ENCODE measurements at places on chromosomes 1 and 21.

GRCh38 chr1:230002164-230002803 is 64.8 kb upstream of the GALNT2 start:
- DNase-seq = no peak

GRCh38 chr1:114554577-114554976 is 26.8 kb downstream of the BCAS2 start:
- DNase-seq = no peak

- peak; percentile 71 for DNase-seq
Measured at GRCh38 chr1:32180186-32181060, 948 bp downstream of the TXLNA start.

DNA sequence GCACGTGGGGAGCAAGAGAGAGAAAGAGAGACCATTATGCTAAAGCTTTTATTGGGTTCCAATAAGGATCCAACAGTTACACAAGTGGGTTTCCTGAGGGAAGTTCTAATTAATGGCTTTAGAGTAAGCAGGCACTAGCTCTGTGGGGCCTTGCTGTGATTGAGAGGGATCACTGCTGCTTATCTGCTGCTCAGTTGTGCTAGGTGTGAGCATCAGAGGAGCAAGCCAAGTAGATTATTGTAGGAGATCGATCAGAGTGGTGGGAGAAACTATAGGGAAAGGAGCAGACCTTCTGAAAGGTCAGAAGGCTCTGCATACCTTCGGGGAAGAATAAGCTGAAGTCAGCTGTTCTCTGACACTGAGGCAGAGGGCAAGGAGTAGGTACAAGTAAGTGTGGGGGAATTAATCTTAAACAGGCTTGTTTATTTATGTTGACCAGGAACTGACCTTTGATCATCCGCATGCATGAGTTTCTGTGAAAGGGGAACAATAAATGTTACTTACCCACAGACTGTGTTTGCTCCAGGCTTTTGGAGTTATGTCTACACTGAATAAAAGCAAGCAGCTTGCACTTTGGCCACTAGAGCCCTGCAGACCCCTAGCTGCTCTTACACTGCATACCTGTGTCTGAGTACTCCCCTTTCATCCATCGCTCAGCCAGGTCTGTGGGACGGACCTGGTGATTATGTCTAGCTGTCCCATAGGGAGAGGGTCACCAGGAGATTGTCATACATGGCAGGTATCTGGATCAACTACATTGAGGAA is 89.7 kb downstream of the TNNI3K start:
- DNase-seq = no peak

- no peak for DNase-seq
Measured at GRCh38 chr1:206447792-206448191, 22.5 kb upstream of the IKBKE start.

DNA sequence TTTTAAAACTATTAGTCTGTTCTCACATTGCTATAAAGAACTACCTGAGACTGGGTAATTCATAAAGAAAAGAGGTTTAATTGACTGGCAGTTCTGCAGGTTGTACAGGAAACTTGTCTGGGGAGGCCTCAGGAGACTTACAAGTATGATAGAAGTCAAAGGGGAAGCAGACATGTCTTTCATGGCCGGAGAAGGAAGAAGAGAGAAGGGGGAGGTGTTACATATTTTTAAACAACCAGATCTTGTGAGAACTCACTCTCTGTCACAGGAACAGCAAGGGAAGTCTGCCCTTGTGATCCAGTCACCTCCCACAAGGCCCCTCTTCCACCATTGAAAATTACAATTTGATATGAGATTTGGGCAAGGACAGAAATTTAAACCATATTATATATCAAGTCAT is 55.9 kb downstream of the CLIC4 start:
- DNase-seq = no peak

GRCh38 chr1:46554597-46555381 is 3.3 kb upstream of the KNCN start:
- no peak for DNase-seq

- no peak for DNase-seq
Measured at GRCh38 chr1:185808631-185809030, 74.4 kb downstream of the HMCN1 start.

- no peak for DNase-seq
Measured at GRCh38 chr21:42208036-42208435, 10.9 kb upstream of the ABCG1 start.

- no peak for DNase-seq
Measured at GRCh38 chr1:234776256-234776875, 166.4 kb upstream of the IRF2BP2 start.

DNA sequence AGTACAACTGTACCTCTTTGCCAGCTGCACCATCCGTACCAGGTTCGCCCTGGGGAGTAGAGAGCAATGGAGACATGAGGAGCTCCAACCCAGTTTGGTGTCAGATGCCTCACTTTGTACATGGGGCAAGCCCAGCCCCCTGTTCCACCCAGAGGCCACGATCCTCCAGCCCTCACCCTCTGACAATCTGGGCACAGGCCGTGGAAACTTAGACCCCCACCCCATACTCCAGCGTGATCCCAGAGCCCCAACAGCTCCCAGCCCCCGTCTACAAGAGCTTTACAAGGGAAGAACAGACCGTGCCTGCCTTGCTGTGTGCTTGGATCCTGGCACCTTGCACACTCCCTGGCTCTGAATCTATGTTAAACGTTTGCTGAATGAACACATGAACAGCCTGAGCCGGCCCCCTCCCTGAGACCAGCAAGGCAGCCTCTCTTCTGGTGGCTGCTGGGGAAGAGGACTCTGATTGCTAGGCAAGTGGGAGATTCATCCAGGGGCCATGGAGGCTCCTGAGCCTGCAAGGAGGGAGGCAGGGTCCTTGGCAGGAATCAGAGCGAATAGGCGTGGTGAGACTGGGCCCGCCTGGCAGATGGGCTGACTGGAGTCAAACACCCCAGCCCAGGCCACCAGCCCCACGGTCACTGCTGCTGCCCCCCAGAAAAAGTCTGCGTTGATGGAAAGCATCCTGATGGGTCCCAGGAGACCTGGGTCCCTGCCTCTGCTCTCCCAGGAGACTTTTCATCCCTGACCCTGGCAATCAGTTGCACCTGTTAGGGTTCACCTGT is 12.5 kb upstream of the PEF1 start:
- DNase-seq = no peak

DNA sequence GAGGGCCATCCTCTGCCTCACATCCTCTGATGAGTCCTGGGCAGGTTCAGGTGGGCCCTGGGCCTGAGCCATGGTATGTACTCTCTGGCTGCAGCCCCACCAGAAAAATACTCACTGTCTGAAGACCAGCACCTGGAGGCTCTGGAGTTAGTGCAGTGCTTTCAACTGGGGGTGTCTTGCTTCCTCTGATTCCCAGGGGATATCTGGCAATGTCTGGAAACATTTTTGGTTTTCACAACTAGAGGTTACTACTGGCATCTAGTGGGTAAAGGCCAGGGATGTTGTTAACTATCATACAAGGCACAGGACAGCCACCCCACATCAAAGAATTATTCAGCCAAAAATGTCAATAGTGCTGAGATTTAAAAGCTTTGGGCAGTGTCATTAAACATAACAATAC is 152.7 kb downstream of the HIVEP3 start:
- no peak for DNase-seq

DNA sequence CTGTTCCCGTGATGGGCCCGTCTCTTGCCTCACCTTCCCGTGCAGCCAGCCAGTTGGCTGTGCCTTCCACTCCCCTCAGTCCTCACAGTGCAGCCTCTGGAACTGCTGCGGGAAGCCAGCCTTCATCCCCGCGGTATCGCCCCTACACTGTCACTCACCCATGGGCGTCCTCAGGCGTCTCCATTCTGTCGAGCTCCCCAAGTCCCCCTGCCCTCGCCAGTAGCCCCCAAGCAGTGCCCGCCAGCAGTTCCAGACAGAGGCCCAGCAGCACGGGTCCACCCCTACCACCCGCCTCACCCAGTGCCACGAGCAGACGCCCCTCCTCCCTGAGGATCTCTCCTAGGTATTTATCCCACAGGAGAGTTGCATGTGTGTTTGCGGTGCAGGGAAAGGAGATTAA is 73.5 kb downstream of the UBE4B start:
- DNase-seq = no peak

- DNase-seq = no peak
Measured at GRCh38 chr1:175881246-175881976, 138.0 kb upstream of the TNR start.

- no peak for DNase-seq
Measured at GRCh38 chr1:205436776-205437410, 15.0 kb upstream of the LEMD1 start.

GRCh38 chr1:10114746-10115145 is 82.0 kb downstream of the UBE4B start:
- no peak for DNase-seq

- no peak for DNase-seq
Measured at GRCh38 chr1:57922130-57922529, 498.3 kb upstream of the DAB1 start.
